T-helper 2 cell treated with Interferon-gamma antibody and Interleukin-4, amounts not matched to agents 100 ng/mL and 5 ng/mL, for 36 hours (primary cell): ENCODE measurements at places on chromosomes 2 and 18. TPM values are rescaled to one million over a fixed set of nuclear protein-coding genes. Genes with fewer than 3 reads are reported as not detected.

Gene GPR75
- total RNA-seq, result 3.5 and 3.6 TPM in 2 replicates

Gene EDAR
- total RNA-seq, result not detected in 2 replicates

Gene NYAP2
- total RNA-seq, result not detected in 2 replicates

Gene SERPINB10
- total RNA-seq, result not detected in 2 replicates

Gene RAD51AP2
- not detected in 2 replicates for total RNA-seq

Gene OBSL1
- total RNA-seq, result not detected in 2 replicates
